ENCODE measurements at places on chromosomes 7 and 10.

GRCh38 chr7:151821806-151822540 is 54.9 kb downstream of the PRKAG2 start:
- DNase-seq: no peak

GRCh38 chr10:101131962-101132635 is 999 bp downstream of the TLX1 start:
- DNase-seq: no peak

GRCh38 chr7:151198945-151199848 is 11.1 kb downstream of the H2BK1 start:
- no peak for DNase-seq

- no peak for DNase-seq
These were observed 107.4 kb downstream of the ACTR3B start for GRCh38 chr7:152866791-152867501.

GRCh38 chr10:87723500-87723899 is 63.8 kb downstream of the PAPSS2 start:
- no peak for DNase-seq

DNA sequence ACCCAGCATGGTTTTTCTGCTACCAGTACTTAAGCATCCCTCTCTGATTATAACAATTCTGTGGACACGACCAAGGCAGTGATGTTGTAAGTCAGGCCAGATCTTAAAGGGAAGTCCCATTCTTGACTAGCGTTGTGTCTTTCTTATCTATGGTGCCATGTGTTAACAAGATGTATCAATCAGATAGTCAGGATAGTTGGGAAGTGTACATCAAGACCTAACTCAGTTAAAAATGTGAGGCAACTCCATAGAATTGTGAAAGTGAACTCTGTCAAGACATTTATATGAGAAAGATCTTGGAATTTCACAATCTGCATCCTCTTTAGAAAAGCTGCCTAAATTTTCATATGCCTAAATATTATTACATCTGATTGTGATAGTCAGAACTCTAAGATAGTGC is 341.7 kb upstream of the SEMA3D start:
- DNase-seq: no peak

- no peak for DNase-seq
These were observed 17.2 kb downstream of the STX1A start for GRCh38 chr7:73702226-73702625.

- DNase-seq: no peak
These were observed 1228.6 kb upstream of the SORCS1 start for GRCh38 chr10:108393089-108393488.

DNA sequence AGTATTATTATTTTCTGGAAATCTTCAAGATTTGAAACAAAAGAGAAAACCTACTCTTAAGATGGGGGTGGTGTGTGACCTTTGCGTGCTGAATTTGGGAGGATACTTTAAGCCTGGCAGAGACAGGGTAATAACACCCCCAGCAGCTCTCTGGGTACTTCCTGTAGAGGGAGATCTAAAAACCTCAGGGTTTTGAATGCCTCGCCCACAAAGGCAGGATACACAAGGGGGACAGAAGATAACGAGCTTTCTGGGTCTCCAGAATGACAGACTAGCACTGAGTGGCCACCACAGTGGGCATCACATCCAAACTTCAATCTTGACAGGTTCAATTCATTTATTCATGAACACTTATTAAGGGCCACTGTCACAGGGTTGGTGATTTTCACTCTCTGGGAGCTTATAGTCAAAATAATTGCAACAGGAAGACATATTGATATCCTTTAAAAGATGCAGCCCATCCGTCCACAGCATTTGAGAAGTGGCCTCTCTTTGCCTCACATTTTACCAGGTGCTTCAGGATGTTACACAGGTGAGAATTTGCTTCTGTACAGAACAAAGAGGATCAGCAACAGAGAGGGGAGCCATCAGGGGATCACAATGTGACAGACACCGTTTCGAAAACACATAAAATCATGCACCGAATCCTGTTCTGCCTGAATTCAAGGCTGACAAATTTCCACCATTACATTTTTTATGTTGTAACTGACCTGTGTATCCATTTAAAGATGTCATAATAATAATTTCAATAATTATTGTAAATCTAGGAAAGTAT is 14.3 kb downstream of the CPA1 start:
- DNase-seq: no peak

GRCh38 chr10:29823553-29824080 is 188.8 kb upstream of the SVIL start:
- no peak for DNase-seq

DNA sequence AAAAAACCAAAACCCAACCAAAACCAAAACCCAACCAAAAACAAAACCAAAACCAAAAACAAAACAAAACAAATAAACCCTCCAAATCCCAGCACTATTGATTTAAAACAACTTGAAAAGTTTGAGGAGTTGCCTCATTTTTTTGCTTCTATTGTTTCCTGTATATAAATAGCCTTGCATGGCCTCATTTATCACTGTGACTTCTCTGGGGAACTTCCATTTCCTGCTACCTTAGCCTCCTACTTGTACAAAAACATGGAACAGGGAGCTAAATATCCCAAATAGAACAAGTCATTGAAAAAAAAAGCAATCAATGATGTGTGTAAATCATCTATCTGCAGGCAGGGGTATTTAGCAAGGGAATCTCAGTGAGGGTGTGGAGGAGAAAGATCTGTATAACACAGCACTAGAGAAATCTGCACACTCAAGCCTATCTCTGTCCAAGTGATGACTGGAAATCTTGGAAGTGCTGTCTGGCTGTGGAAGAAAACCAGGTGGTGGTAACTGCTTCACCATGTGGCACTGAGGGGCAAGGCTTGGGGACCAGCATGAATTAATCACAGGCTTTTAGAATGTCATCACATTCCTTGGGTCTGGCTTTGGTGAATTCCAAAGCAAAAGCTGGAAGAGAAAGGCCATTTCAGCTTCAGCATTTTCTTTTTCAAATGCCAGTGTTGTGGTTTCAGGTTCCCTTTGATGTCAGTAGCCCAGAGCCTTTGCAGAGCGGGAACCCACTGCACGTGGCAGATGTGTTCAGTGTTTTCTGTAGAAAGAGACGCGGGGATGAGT is 349.5 kb upstream of the ZNF32 start:
- DNase-seq: no peak

- no peak for DNase-seq
These were observed 146.6 kb upstream of the PDE1C start for GRCh38 chr7:32216759-32217158.

DNA sequence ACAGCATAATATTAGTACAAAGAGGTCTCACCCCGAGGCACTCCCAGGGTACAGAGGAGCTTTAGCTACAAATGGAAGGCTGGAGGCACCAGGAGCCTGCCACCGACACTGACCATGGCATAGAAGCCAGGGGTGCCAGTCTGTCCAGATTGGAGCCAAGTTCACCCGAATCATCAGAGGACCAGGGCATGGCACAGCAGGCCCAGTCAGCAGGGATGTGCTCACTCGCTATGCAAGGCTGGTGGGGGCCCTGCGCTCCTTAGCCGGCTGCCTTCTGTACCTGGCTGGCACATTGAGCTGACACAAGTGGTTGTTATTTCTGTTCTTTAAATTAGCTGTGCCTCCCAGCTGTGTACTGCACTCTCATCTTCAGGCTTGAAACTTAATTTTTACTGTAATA is 149.3 kb downstream of the TCERG1L start:
- DNase-seq: no peak

- no peak for DNase-seq
These were observed 3.4 kb upstream of the IL6 start for GRCh38 chr7:22723637-22724036.

DNA sequence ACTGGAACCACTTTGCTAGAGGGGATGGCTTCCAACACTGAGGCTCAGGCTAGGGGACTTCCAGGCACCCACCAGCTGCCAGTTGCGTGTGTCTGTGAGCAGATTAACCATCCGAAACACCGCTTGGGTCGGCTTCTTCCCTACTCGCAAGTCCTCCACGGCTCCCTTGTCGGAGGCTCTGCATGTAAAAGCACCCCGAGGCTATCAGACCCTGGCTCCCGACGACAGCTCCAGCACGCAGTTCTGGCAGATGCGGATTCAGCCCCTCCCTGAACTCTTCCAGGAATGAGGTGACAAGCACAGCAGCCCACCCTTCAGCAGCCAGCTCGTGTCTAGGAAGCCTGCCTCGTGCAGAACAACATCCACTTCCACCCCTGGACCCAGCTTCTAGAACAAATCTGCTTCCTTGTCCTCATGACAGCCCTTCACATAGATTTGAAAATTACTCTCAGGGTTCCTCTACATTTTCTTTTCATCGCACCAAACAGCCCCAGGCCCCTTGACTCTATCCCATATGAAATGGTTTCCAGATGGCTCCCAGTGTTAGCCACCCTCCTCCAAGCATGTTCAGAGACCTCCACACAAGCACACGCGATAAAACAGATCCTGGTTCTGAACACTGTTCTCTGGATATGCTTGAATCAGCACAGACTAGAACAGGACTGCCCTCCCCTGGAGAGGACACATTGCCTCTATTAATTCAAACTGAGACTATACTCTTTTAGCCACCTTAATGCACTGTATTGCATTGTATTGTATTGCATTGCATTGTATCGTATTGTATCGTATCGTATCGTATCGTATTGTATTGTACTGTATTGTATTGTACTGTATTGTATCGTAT is 44.6 kb downstream of the SLIT1 start:
- DNase-seq: no peak

- no peak for DNase-seq
These were observed 331.7 kb upstream of the ZMIZ1 start for GRCh38 chr10:78736926-78737630.

DNA sequence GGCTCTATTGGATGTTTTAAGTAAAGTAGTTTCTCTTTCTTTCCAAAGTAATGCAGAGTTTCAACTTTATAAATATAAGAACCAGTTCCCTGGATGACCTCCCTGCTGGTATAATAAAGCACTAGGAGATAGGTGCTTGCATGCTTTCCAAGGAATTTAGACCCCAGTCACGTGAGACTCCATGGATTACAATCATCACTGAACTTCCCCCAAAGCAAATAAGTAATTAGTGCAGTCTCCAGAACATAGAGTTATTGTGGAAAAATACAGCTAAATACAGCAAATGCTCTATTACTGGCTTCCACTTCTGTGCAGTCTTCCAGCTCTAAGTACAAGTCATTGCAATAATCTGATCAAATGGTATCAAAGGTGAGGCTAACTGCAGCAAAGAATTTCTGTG is 220.2 kb upstream of the STEAP1 start:
- no peak for DNase-seq

DNA sequence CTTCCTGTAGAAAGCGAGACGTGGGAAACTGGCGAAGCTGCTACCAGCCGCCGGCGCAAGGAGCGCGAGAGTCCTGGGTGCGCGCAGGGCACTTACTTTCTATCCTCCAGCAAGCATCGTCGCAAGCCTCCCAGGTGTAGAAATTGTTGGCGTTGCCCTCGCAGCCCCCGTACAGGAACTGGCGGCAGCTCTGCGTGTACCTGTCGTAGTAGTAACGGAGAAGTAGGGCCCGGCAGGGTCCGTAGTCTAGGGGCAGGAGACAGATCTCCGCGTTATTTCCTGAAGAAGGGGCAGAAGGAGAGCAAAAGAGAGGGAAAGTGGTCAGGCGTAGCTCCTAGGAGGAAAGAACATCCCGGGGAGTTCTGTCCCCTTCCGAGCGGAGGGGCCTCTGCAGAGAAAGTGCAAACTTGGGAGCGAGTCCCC is 501 bp downstream of the TFPI2 start:
- DNase-seq: no peak

Data from activated CD4-positive, CD25-positive, alpha-beta regulatory T cell treated with anti-CD3 and anti-CD28 coated beads, Interleukin-2, amount 50 U/mL, for 72 hours (primary cell).